CD4-positive, alpha-beta T cell (primary cell): ENCODE measurements at places on chromosomes 4 and X.

GRCh38 chrX:96147681-96148080 lies 537.0 kb upstream of the DIAPH2 start:
- DNase-seq = no peak

DNA sequence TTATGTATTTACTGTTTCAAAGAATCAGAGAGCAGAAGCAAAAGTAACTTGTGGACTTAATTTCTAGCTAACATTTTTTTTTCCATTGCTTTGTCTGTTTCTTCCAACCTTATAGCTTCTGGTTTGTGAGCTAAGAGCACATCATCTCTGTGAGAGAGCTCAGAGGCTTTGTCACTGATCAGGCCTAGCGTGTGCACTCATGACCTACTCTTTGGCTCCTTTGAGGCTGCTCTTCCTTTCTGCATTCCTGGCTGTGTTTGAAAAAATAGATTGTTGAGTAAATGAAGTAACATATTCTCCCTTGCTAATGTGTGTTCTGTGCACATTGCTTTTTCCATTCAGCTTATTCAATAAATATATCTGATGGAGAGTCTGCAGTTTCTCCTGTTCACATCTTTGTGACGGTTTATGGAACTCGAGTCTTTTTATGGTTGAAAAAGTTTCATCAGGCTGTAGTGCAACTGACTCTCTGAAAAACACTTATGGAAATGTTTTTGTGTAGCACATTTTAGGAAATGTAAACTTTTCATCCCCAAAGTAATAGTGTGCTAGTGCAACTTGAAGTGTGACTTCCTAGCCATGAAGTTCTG lies 133.0 kb downstream of the RAPGEF2 start:
- no peak for DNase-seq

DNA sequence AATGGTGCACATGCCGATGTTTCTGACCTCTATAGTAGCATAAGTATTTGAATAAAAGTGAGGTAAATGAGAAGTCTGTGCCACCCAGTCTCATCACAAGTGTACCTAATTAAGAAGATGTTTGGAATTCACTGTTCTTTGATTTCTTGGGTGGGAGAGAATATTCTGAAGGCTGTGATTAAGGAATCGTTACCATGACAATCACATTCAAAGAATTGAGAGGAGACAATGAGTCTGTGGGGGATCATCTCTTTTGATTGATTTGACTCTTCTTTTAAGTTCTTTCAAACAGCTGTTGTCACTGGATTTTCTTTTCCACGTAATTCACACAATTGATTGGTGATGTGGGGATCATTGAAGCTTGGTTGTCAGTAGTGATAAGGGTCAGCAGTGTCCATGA lies 18.1 kb downstream of the FHL1 start:
- no peak for DNase-seq

- no peak for DNase-seq
Observed at GRCh38 chrX:10900585-10901289, 210.4 kb upstream of the HCCS start.

- DNase-seq = no peak
Observed at GRCh38 chr4:147244786-147245185, 236.1 kb upstream of the EDNRA start.

- no peak for DNase-seq
Observed at GRCh38 chr4:85860066-85860740, 385.3 kb downstream of the ARHGAP24 start.

- DNase-seq = no peak
Observed at GRCh38 chr4:154467886-154468285, 23.7 kb downstream of the DCHS2 start.

DNA sequence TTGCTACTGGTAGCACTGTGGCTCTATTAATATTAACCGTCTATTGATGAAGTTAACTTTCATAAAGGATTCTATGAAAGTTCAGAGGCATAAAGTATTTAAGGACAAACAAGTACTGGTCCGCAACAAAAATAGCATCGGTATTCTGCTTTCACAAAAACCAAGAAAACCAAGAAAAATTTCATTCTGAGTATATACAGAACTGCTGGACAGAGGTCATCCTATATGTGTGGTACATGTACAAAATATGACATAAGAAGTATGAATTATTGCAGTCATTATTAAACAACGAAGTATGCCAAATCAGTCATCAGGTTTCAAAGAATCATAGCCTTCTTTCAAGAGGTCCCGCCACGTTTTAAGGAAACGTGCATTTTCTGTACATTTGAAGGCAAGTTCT lies 2.4 kb downstream of the C4orf46 start:
- DNase-seq = no peak

DNA sequence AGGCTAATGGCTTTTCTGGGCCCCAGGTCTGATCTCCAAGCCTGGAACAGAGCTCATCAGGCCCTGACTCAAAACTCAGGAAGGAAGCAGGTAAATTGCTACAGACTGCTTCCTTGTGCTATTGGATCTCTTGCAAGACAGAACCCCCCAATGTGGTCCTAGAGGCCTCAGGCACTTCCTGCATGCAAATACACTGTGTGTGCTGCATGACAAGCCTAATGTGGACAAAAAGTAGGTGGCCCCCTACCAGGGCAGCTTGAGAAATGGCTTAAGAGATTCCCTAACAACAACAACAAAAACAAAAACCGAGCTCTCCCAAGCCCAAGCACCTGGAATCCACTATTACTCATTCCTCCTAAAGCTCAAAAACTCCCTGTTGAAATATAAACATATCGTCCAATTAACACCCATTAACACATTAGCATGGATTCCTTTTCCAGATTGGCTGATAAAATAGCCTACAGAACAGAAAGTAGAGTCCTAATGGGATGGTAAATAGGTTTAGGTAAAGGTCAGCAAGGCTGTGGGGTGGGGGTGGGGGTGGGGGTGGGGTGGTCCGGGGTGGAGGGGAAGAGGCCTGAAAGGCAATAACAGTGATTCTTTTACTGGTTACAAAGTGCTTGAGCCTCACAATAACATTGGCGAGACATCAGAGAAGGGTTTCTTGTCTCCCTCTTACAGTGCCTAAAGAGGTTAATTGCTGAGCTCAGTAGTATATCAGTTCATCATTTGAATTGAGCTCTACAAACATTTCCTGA lies 24.1 kb upstream of the FGF16 start:
- DNase-seq = no peak

DNA sequence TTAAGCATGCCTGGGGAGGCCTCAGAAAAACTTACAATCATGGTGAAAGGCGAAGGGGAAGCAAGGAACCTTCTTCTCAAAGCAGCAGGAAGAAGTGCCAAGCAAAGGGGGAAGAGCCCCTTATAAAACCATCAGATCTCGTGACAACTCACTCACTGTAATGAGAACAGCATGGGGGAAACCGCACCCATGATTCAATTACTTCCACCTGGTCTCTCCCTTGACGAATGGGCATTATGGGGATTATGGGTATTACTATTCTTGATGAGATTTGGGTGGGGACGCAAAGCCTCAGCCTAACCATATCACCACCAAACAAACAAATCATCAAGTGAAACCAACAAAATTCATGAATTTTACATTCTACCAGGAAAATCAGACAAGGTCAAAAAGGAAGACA lies 76.7 kb upstream of the TAB3 start:
- DNase-seq = no peak

GRCh38 chr4:61079976-61080375 lies 120.2 kb upstream of the ADGRL3 start:
- DNase-seq = no peak

GRCh38 chr4:81466841-81467671 lies 4.7 kb downstream of the RASGEF1B start:
- DNase-seq = peak; percentile 71

- no peak for DNase-seq
Observed at GRCh38 chr4:163395055-163395454, 51.4 kb downstream of the NPY5R start.

- DNase-seq = no peak
Observed at GRCh38 chr4:141432000-141432712, 204.2 kb upstream of the IL15 start.

GRCh38 chr4:26458157-26458561 lies 32.1 kb downstream of the CCKAR start:
- DNase-seq = no peak

GRCh38 chr4:29711226-29711625 lies 1008.9 kb upstream of the PCDH7 start:
- no peak for DNase-seq

DNA sequence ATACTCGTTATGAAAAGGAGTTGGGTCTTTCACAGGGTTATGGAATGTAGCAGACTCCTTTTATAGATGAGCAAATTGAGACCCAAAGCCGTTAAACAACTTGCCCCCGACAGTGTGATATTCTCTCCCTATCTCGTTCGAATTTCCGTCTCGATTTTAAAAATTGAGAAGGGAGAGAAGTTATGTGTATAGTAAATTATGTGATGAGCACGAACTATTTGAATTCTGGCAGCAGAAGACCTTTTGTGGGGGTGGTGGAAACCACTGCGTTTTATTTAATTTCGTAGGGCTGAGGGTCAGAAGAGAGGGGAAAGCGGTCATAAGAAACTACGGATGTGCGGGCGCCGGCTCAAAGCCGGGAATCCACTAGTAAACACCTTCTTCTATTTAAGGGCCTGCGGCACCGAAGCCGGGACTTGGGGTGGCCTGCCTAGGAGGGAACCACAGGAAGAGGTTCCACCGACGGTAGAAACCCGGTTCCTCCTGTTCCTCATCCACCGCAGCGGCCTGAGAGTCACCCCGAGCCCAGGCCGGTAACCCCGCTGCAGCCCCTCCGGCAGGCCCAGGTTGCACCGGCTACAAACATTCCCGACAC lies 1.5 kb upstream of the DDX3X start:
- no peak for DNase-seq

DNA sequence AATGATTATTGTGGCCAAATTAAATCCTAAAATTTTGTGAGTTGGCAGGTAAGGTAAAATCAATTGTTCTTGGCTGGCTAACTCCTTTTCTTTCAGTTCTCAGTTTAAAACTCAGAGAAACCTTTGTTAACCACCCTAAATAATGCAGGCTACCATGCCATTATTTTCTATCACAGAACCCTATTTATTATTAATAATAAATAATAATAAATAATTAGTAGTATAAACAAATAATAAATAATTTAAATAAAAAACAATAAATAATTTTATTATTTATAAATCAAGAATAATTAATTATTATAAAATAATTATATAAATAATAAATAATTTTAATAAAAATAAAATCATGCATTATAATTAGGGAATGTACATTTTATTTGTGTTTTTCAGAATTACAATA lies 390.3 kb downstream of the ARHGAP24 start:
- no peak for DNase-seq

DNA sequence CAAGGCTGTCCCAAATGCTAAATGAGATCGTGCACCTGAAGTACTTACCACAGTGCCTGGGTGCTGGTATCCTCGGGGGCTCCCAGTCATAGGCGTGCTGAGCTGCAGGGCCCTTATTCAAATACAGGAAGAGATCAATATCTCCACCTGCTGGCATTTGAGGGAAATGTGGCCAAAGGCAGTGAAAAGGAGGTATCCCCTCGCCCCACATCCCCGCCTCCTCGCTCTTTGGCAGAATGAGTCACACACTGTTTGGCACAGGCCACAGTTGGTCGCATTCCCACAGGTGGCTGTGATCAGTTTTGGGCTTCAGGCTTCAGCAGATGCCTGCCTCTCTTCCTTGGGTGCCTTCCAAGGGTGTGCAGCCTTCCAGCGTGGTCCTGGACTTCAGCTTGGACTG lies 28.4 kb downstream of the ZNF185 start:
- peak; percentile 67 for DNase-seq

DNA sequence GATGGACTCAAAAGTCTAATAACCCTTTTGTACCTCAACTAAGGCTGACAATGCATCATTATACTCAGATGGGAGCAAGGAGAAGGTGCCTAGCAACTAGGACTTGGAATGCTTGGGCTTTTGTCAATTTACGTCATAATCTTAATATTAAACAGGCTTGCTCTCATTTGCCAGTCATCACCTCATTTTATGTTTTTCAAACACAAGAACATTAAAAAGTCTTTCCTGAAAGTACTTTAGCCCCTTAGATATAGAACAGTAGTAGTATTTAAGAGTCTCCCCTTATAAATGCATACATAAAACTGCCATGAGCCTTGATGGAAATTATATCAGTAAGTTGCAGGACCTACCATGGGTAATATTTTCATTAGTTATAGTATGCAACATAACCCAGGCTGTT lies 150.7 kb upstream of the INTU start:
- DNase-seq = no peak

DNA sequence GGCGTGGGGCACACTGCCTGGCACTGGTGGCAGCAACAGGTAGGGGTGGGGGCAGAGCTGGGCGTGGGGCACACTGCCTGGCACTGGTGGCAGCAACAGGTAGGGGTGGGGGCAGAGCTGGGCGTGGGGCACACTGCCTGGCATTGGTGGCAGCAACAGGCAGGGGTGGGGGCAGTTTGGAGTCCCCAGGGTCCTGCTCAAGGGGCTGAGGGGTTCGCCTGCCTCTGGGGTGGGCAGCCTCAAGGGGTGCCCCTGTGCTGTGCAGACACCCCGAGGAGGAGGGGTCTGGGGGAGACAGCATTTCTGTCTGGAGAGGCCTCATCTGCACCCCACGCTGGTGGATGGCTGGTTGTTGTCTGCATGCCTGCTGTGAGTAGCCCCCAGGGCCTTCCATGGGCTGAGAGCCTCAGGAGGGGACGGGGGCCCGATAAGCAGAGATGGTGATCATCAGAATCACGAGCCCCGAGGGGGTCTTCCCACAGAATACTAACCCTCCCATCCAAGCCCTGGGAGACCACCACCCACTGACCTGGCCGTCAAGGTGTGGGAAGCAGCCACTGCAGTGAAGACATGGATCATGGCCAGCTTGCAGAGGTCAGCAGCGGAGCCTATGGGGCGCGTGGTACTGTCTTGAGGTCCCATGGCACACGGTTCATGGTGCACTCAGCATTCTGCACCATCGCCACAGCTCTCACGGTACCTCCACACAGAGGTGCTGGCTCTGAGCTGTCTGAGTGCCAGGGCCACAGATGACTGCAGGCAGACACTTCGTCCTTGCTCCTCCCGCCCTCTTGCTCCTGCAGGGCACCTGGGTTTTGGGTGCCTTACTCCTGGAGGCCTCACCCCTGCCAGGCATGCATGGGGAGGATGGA lies 21.5 kb downstream of the NAT8L start:
- peak; percentile 26 for DNase-seq

DNA sequence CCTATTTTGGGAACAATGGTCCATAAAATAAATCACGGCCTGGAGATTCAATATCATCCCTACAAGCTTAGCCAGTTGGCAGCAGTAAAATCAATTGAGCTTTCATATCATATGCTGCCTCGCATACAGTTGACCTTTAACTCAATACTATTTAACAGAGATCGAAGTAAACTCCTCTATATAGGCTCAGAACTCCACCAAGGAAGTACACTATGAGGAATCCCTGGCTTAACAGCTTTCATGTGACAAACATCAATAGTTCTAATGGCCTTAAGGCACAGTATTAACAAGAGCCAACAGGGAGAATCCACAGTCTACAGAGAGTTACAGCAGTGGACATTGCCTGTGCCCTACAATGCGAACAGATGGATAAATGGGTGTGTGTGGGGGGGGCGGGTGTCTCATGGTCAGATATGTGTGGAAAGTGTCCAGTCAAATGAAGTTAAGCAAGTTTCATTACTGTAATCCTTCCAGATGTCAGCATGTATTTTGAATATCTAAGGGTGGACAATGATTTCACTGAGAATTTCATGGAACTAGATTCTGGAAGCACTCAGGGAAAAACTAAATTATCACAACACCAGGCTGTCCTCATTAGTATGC lies 98.2 kb upstream of the FAM9B start:
- DNase-seq = no peak
